Right cardiac atrium (tissue), 5 donors: ENCODE measurements at places on chromosomes 6 and 20. TPM values are rescaled to one million over a fixed set of nuclear protein-coding genes. Genes with fewer than 3 reads are reported as not detected.

NFATC2 gene
- polyA plus RNA-seq: 2.8 TPM

GPANK1 gene
- polyA plus RNA-seq: 24.6 TPM

FRK gene
- 1.00 TPM for polyA plus RNA-seq

SLC32A1 gene
- not detected for polyA plus RNA-seq

SF3B5 gene
- 173 TPM for polyA plus RNA-seq

WFDC8 gene
- not detected for polyA plus RNA-seq

POLR1H gene
- 20.3 TPM for polyA plus RNA-seq

SMIM28 gene
- not detected for polyA plus RNA-seq

GABRR1 gene
- not detected for polyA plus RNA-seq

ADGRG6 gene
- 4.1 TPM for polyA plus RNA-seq

CCM2L gene
- 10.3 TPM for polyA plus RNA-seq

CFB gene
- polyA plus RNA-seq: 10.4 TPM

RHAG gene
- 2.8 TPM for polyA plus RNA-seq

BTBD9 gene
- polyA plus RNA-seq: 9.8 TPM

OR2B6 gene
- polyA plus RNA-seq: not detected

BMP2 gene
- polyA plus RNA-seq: 1.9 TPM

LRFN2 gene
- polyA plus RNA-seq: not detected

LHFPL5 gene
- polyA plus RNA-seq: not detected

SERPINB1 gene
- polyA plus RNA-seq: 23.6 TPM

LPIN3 gene
- 18.2 TPM for polyA plus RNA-seq

GSTA2 gene
- polyA plus RNA-seq: not detected

QRSL1 gene
- polyA plus RNA-seq: 10.4 TPM

HTR1E gene
- not detected for polyA plus RNA-seq

IP6K3 gene
- polyA plus RNA-seq: 14.4 TPM
